ENCODE measurements at places on chromosomes 5 and 9.

DNA sequence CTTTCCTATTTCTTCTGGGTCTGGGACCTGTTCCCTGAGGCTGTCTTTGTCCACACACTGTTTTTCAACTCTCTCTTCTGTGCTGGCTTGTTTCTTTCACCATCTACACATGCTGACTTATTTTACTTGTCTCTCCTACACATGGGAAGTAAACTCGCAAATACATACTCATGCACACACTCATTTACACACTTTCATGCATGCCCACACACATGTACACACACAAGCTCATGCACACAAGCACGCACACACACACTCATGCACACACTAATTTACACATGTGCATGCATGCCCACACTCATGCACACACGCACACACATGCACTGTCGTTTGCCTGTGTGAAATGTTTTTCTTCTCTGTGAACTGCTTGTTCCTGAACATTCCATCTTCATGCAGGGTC, 169.0 kb downstream of the IRX2 start:
- DNase-seq: no peak

DNA sequence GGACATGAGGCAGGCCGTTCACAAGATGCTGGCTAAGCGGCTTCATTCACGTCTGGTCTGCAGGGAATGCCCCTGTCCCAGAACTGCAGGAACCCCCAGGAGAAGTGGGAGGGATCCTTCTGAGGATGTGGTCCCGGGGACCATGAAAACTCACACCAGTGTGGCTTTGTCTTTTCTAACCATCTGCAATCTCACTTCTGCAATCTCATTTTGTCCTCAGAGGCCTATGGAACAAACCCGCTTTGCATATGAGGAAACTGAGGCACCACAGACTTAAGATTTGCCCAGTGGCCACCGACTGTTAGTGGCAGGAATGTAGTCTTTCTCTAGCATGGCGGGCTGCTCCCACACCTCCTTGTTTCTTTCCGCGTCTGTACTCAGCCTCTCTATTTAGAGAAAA, 6.9 kb downstream of the CXCL14 start:
- DNase-seq: no peak

DNA sequence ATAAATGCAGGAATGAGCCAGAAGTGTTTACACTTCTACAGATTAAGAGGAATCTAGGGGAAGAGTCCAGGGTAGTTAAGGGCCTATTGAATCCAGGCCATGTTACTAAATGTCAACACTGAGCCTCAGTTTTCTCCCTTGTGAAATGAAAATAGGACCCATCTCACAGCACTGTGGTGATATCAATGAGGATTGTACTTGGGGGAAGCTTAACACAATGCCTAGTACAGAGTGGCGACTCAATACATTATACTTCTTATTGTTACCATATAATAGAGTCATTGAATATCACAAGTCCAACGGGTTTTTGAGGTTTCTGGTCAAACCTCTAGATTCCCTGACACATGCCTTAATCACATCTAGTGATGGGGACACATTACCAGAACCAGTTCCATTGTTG, 4.6 kb downstream of the TRUB2 start:
- DNase-seq: no peak

DNA sequence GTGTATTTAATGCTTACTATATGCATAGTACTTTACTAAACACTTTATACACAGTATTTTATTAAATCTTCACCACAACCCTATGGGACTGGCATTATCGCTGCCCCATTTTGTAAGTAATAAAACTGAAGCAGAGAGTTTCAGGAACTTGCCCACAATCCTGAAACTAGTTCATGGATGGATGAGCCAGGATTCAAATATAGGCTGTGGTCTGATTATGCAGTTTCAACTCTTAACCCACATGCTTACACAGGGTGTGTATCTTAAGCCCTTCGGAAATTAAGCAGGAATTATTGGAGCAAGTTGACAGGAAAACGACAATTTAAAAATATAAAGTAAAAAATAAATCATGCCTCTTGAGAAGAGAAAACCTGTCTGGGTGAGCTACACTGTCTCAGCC, 109.0 kb downstream of the ATP10B start:
- DNase-seq: no peak

DNA sequence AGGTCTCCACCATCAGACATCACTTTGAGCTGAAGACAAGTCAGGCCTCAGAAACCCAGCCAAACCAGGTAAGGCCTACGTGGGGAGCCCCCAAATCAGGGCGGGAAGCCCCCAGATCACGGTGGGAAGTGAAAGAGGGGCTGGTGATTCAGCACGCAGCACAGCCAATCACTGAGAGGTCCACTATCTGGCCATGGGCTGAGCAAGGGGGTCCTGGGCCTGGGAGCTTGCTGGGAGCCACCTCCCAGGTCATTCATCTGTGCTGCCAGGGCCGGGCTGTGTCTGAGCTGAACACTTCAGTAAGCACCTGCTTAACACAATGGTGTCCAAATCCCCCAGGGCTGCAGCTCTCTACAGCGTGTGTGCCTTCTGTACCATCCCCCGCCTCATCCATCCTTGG, 15.5 kb downstream of the MED10 start:
- no peak for DNase-seq

DNA sequence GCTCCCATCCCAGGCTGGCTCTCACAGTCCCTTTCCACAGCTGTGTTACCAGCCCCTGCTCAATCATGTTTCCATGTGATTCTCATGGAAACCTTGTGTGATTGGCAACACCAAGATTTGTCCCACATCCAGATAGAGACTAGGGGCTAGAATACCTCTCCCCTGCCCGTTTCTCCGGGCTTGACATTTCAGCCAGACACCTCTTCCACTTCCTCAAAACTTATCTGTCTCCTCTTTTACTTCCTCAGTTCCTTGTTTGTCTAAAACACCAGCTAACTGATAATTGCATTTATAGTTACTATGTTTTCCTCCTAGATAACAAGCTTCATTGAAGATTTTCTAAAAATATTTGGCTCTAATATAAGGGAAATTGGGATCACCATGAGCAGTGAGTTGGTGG, 16.6 kb upstream of the KCNMB1 start:
- no peak for DNase-seq

- no peak for DNase-seq
These were observed 19.4 kb upstream of the BTNL9 start for GRCh38 chr5:181020688-181021087.

DNA sequence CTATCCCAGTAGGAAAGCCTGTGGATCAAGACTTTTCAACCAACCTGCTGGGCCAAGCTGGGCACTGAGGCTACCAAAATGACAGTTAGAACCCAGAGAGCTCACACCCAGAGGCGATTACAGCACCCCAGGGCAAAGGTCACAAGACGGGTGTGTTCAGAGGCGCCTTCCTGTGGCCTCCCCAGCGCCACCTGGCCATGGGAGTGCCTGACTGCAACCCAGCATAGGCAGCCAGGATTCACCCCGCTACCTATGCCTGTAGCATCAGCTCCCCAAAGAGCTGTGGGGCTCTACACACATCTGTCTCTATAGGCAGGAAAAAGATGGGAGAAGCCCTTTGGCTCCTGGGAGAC, 33.5 kb downstream of the PDGFRB start:
- no peak for DNase-seq

- no peak for DNase-seq
These were observed 19.1 kb upstream of the AK3 start for GRCh38 chr9:4760122-4760521.

- no peak for DNase-seq
These were observed 111.1 kb downstream of the PAM start for GRCh38 chr5:102866237-102866600.

DNA sequence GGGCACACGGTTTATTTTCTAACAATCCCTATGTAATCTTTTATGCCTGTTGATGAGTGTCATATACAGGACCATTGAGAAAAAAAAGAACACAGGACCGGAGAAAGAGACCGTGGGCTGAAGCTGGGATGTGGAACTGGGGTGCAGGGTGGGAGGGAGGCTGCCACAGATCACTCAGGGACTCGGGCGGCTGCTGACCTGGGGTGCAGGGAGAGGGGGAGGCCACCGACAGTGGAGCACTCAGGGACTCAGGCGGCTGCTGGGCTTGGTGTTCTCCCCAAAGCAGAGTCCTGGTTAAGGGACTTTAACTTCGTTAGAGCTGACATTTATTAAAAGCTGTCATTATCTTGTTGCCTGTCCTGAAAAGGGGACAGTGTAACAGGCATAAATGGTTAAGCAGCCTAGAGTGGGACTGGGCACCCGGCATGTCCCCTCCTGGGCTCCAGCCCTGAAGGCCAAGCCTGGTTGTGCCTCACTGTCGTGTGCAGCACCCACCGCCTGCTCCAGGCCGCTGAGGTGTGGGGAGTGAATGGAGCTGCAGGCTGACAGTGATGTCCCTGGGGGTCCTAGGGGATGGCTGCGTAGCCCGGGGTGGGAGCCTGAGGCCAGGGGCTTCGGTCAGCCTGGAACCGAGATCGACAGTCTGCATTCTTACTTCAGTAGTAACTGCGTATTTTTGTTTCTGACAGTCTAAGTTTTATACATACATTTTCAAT, 14.0 kb downstream of the NDUFS6 start:
- DNase-seq: no peak

DNA sequence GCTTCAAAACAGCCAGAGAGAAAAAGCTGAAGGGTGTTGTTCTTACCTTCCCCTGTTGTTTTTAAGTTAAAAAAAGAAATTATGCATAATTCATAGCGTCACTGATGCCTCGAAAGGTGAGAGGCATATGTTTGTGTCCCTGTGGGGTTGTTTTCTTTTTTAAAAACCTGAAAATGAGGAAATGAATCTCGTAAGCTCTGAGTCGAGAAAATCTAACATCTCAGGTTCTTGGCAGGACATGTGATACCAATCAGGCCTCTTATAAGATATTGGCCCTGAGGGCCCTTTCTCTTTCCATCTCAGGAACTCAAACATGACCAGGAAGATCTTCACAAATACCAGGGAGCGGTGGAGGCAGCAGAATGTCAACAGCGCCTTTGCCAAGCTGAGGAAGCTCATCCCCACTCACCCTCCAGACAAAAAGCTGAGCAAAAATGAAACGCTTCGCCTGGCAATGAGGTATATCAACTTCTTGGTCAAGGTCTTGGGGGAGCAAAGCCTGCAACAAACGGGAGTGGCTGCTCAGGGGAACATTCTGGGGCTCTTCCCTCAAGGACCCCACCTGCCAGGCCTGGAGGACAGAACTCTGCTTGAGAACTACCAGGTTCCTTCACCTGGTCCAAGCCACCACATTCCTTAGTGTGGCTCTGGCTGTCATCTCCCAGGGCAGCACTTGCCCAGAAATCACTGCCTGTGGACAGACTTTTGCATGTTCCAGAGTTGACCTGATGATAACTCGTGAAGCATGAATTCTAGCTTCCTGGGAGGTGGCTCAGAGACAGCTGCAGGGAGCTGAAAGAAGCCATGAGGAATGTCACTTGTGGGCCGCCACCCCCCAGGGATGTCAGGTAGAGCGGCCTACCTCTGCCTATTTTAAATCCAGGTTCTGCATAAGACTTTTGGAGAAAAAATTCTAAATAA, at the start of gene TAL2:
Gene TAL2, plus strand, starts transcription at position 274 of the 921 bp plus-strand sequence. Its CDS starts 40 bp downstream, at position 314.
- no peak for DNase-seq

DNA sequence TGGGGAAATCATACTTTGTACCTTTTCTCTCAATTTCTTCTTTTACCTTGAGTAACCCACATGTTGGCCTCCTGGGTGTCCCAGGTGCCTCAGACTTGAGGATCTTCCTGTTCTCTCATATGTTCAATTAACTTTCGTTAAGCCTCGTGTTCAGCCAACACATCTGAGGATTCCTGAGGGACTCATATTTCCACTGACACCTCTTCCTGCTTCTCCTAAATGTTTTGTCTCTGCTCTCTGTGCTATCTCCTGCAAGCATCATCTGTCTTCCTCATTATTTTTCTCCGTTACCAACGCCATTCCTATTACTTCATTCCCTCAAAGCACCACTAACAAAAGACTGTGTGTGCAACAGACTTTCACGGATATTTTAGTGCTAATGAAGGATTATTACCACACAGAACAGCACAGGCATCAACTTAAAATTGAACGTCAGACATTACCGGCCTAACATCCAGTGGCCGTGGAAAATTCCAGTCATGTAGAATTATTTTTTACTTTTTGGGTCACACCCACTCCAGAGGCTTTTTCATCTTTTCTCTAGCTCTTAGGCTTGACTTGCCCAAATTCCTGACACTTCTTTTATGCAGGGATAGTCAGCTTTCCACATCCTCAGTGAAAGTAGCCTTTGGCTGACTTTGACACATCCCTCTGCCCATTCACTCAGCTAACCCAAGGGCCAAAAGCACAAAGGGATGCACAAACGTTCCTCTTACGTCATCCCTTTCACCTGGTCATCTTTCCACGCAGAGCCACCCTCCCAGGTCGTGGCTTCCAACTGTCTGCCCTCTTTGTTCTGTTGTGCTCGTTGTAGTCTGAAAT, 46.0 kb upstream of the OSMR start:
- no peak for DNase-seq

- no peak for DNase-seq
These were observed 3.2 kb downstream of the PAPPA start for GRCh38 chr9:116156621-116157314.

DNA sequence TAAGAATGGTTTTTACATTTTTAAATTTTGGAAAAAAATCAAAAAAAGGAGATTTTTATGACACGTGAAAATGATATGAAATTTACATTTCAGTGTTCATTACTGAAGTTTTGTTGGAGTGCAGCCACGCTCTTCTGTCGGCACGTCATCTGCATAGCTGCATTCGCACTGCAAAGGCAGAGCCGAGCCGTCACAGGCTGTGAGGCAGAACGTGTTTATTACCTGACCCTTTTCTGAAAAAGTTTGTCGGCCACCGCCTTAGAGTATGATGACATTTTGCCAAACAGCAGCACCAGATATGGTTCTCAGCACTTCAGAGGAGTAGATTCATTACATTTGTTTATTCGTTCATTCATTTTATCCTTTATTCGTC, 24.1 kb downstream of the HRH2 start:
- DNase-seq: no peak

- no peak for DNase-seq
These were observed 179.4 kb downstream of the SEMA6A start for GRCh38 chr5:116395226-116395625.

GRCh38 chr5:172788771-172789686, 18.0 kb upstream of the DUSP1 start:
- no peak for DNase-seq

GRCh38 chr5:56457887-56458812, 225.0 kb upstream of the ANKRD55 start:
- DNase-seq: no peak

DNA sequence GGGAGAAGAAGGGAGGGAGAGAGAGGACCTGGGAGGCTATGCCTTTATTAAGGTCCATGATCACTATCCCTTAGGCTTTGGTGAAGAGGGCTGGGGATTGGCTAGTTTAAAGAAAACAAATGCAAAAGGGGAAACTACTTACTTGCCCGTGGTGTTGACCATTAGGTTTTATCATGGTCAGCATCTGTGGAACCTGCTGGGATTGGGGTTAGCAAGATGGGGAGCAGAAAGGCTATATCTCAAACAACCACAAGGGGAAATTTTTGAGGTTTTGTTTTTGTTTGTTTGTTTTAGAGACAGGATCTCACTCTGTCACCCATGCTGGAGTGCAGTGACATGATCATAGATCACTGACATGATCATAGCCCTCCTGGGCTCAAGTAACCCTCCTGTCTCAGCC, 9.0 kb upstream of the RAD23B start:
- DNase-seq: no peak

- DNase-seq: no peak
These were observed 69.6 kb downstream of the EPB41L4B start for GRCh38 chr9:109251080-109251775.

GRCh38 chr5:1217596-1218206, 7.5 kb upstream of the SLC6A18 start:
- DNase-seq: no peak

Data from activated effector memory CD4-positive, alpha-beta T cell treated with Interleukin-2 at 50 U/mL for 16 hours (primary cell).